Left renal cortex interstitium (tissue), 4 donors: ENCODE measurements at places on chromosomes 11 and 22. TPM values are rescaled to one million over a fixed set of nuclear protein-coding genes. Genes with fewer than 3 reads are reported as not detected.

The MPZL2 gene
- 18.4 TPM for polyA plus RNA-seq

The ATG16L2 gene
- polyA plus RNA-seq: 21.1 TPM

The GALNT18 gene
- polyA plus RNA-seq: 35.0 TPM

The TRIM29 gene
- 1.5 TPM for polyA plus RNA-seq

The BACE1 gene
- 54.9 TPM for polyA plus RNA-seq

The KRTAP5-11 gene
- not detected for polyA plus RNA-seq

The LRRC74B gene
- 0.19 TPM for polyA plus RNA-seq

The CD3D gene
- not detected for polyA plus RNA-seq

The TRIM44 gene
- polyA plus RNA-seq: 94.1 TPM

The OR4D5 gene
- not detected for polyA plus RNA-seq

The ACR gene
- polyA plus RNA-seq: 0.60 TPM

The NEFH gene
- polyA plus RNA-seq: 8.4 TPM

The TRPM5 gene
- 3.7 TPM for polyA plus RNA-seq

The PGA5 gene
- polyA plus RNA-seq: not detected

The WBP2NL gene
- polyA plus RNA-seq: 3.2 TPM

The SERPINH1 gene
- polyA plus RNA-seq: 321 TPM

The DCDC1 gene
- polyA plus RNA-seq: 7.3 TPM

The TRIM51 gene
- not detected for polyA plus RNA-seq

The TCN1 gene
- polyA plus RNA-seq: not detected

The OR8D1 gene
- not detected for polyA plus RNA-seq

The WT1 gene
- polyA plus RNA-seq: 220 TPM

The ASPHD2 gene
- 3.9 TPM for polyA plus RNA-seq

The APOBEC3B gene
- 6.5 TPM for polyA plus RNA-seq

The CSTPP1 gene
- 56.9 TPM for polyA plus RNA-seq

The CNGA4 gene
- polyA plus RNA-seq: not detected

The SMTNL1 gene
- polyA plus RNA-seq: 0.46 TPM

The OR8K5 gene
- polyA plus RNA-seq: not detected

The IL17REL gene
- polyA plus RNA-seq: not detected
